ENCODE measurements at places on chromosomes 2 and 18.

GRCh38 chr2:221673248-221673647 is 101.1 kb upstream of the EPHA4 start:
- no peak for DNase-seq

- DNase-seq = no peak
These were observed 662.9 kb downstream of the ZEB2 start for GRCh38 chr2:143856978-143857377.

DNA sequence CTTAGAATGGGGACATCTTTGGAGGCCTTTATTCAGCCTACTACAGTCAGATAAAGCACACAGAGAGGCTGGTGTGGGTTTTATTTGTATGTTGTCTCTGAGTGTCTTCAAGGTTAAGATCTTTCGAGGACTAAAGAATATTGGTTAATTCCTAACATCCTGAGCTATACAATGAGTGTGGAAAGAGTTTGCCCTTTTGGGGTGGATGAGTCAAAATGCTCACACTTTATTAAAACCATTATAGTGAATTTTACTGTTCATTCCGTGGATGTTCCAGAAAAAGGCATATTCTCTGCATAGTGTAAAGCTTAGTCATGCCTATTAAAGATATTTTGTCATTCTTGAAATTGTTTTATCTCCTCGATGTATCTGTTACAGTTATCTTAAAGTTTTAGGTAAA is 29.1 kb upstream of the SLC38A11 start:
- no peak for DNase-seq

- no peak for DNase-seq
These were observed 55.5 kb downstream of the SLC9A2 start for GRCh38 chr2:102674836-102675235.
